Neural crest cell (in vitro differentiated cells): ENCODE measurements at places on chromosomes 2 and 18. TPM values are rescaled to one million over a fixed set of nuclear protein-coding genes. Genes with fewer than 3 reads are reported as not detected.

ASXL3 gene
- 14.5 and 18.2 TPM in 2 replicates for total RNA-seq

DYNAP gene
- not detected in 2 replicates for total RNA-seq

GLI2 gene
- 48.8 and 49.1 TPM in 2 replicates for total RNA-seq

SPAST gene
- 34.1 and 34.6 TPM in 2 replicates for total RNA-seq

MLPH gene
- total RNA-seq: not detected in 2 replicates

BOLA3 gene
- total RNA-seq: 29.3 and 36.9 TPM in 2 replicates

ZNF385B gene
- 2.1 and 3.4 TPM in 2 replicates for total RNA-seq

UGT1A9 gene
- total RNA-seq: not detected in 2 replicates

TNFRSF11A gene
- total RNA-seq: 0.05 and 0.16 TPM in 2 replicates

IL36A gene
- not detected in 2 replicates for total RNA-seq

LRATD1 gene
- 3.0 and 3.6 TPM in 2 replicates for total RNA-seq

EMILIN2 gene
- total RNA-seq: 16.0 and 19.2 TPM in 2 replicates

HOXD8 gene
- not detected in 2 replicates for total RNA-seq

GMPPA gene
- total RNA-seq: 24.3 and 26.1 TPM in 2 replicates

DNA sequence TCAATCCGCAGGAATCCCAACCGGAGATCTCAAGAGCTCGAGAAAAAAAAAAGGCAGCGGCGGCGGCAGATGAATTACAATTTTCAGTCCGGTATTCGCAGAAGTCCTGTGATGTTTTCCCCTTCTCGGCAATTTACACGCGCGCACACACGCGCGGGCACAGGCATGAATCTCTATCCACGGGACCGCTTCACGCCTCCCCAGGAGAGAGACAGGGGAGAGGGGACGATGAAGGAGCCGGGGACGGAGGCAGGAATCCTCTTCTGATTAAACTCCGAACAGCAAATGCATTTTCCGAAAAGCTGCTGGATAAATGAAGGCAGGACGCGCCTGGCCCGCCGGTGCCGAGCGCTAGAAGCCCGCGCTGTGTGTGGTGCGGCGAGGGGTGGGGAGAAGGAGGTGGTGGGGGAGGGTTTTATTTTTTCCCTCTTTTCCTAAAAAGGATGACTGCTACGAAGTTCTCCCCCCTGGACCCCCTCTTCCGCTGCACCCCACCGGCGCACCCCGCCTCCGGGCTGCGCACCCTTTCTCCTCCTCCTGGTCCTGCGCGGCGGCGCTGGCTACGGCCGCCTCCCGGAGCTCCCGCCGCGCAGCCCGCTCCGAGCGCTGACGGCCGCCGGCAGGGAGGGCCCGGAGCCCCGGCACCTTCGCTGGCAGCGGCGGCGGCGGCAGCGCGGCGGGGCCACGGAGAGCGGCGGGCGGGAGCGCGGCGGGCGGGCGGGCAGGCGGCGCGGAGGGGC is at the start of gene BCL2:
Gene BCL2, minus strand, starts transcription at position 387 of the 740 bp plus-strand sequence.
- H3K4me1 ChIP-seq: peaks cover 52% of the 10 kb centered on the region
- H3K4me3 ChIP-seq: peak within 1 kb of the TSS; percentile 93
- peaks cover 17% of the 10 kb centered on the region for H3K27me3 ChIP-seq

GRCh38 chr2:99695130-99695943 is 205.5 kb upstream of the REV1 start:
- no peaks in the 10 kb centered on the region for H3K27me3 ChIP-seq
- no peak for DNase-seq

DNA sequence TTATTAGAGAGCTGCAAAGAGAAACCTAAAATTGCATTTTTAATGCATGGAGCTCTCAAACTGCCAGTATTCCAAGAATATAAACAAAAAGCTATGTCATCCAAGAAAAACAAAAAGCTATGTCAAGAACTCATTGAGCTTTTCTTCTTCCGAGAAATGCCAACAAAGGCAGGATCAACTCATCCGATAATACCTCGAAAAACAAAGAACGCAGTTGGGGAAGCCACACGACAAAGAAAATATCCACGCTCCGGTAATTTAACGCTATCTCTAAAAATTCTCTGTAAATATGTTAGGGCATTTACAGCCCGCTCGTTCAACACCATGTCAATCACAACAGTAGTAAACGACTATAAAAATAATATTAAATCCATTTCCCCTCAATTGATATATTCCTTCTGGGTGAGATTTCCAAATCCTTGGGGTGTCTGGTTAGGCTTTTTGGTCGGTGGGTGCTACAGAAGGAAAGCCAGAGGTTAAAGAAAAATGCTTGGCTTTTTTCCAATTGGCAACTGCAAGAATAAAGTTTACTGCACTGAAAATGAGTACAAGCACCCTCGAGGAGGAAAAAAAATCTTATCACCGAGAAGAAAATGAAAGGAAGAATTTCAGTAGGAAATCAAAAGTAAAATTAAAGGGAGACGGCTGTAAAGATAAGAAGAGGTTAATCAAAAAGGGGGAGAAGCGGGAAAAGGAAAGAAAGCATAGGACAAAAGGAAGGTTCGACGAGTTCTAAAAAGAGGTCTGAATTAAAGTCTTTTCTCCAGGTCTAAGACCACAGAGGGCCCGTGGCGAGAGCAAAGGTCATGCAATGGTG is 856 bp downstream of the TIA1 start:
- H3K27me3 ChIP-seq: peaks cover 10% of the 10 kb centered on the region
- peaks cover 11% of the 10 kb centered on the region for H3K36me3 ChIP-seq
- no peak for DNase-seq
- peak overlapping the region; percentile 99 for H3K27ac ChIP-seq

- no peaks in the 10 kb centered on the region for H3K27me3 ChIP-seq
- peaks cover 24% of the 10 kb centered on the region for H3K36me3 ChIP-seq
- no peak overlapping the region for H3K4me3 ChIP-seq
- no peak overlapping the region for H3K27ac ChIP-seq
- H3K4me1 ChIP-seq: no peaks in the 10 kb centered on the region
These were observed 456.9 kb upstream of the TNP1 start for GRCh38 chr2:217316743-217317142.

DNA sequence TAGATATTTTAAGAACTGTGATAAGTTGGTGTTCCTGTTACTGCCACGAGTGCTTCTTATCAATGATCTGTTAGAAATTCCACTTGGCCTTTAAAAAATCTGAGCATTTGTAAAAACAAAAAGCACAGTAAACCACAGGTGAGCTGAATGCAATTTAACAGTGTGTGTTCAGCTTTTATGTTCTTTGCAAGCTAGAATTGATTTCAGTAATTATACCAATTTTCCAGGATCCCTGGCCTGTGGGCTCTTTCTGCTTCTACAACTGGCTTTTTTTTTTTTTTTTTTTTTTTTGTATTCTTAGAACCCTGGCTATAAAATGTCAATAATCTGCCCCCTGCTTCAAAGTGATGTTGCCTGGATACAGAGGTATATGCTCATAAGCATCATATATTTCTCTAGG is 548.5 kb upstream of the SLC8A1 start:
- DNase-seq: no peak
- H3K4me1 ChIP-seq: peaks cover 23% of the 10 kb centered on the region
- no peak overlapping the region for H3K4me3 ChIP-seq
- H3K27ac ChIP-seq: no peak overlapping the region

GRCh38 chr2:11938196-11938595 is 191.8 kb downstream of the LPIN1 start:
- H3K27ac ChIP-seq: no peak overlapping the region
- DNase-seq: no peak
- peaks cover 5% of the 10 kb centered on the region for H3K4me1 ChIP-seq

- DNase-seq: no peak
- no peaks in the 10 kb centered on the region for H3K36me3 ChIP-seq
- no peak overlapping the region for H3K27ac ChIP-seq
- no peak overlapping the region for H3K4me3 ChIP-seq
- H3K27me3 ChIP-seq: no peaks in the 10 kb centered on the region
- no peaks in the 10 kb centered on the region for H3K4me1 ChIP-seq
These were observed 45.5 kb downstream of the FANCL start for GRCh38 chr2:58195662-58196061.

DNA sequence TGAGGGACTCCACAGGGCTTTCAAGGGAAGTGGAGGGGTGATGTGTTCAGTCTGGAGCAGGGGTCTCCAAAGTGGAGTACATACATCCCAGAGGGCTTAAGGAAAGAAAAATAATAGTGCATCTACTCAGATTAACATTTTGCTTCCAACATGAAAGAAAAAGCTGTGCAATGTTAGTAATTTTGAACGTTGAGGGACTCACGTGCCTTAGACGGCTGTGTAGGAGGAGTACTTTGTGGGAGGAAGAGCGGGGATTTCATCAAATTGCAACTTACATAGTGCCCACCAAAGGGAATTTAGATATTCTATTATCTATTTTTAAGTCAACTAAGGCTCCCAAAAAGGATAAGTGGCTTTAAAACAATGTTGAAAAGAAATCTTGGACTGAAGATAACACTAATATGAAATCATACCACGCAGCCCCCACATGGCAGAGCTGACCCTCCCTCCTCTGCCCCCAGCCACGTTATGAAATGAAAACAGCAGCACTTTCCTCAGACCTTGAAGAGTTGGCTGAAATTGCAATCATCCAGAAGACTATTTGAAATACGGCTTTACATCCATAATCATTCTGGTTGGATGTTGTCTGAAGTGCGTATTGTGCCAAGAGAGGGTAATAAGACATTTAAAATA is 42.9 kb downstream of the MEX3C start:
- no peaks in the 10 kb centered on the region for H3K4me1 ChIP-seq
- H3K27ac ChIP-seq: no peak overlapping the region
- no peak for DNase-seq
- H3K4me3 ChIP-seq: no peak overlapping the region

GRCh38 chr2:147133286-147133908 is 711.4 kb upstream of the ACVR2A start:
- no peak overlapping the region for H3K4me3 ChIP-seq
- H3K27ac ChIP-seq: no peak overlapping the region
- no peaks in the 10 kb centered on the region for H3K27me3 ChIP-seq
- H3K4me1 ChIP-seq: no peaks in the 10 kb centered on the region
